ENCODE measurements at places on chromosomes 6 and 20.
A peak's percentile ranks its signal among the peaks of the same experiment; 100 is the strongest.

GRCh38 chr6:133313068-133313467 is 71.9 kb downstream of the EYA4 start:
- no peak for DNase-seq

DNA sequence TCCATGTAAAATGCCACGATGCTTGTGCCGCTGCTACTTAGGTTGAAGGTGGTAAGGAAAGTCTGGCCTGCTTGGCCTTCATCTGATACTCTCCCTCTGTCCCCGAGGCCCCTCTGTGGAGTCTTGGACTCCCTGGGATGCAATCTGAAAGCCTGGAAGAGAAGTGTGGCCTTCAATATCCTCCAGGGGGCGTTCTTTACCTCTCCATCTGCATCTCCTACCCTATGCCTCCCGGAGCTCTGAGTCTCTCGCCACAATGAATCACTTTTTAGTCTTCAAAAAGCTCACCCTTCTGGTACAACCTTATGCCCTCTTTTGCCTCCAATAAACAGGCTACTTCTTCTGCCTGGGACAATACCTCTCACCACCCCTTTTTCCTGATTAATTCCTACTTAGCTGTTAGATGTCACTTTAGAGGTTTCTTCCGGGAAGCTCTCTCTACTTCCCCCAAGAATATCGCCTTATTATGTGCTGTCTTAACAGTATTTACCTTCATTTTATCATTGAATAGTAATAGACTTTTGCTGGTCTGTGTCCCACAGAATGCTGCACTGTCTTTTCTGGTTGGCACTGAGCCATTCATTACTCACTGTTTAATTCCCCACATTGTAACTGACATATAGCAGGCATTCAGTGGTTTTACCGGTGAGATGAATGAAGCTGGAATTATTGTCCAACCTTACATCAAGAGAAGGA is 13.9 kb upstream of the ATG5 start:
- peak; percentile 58 for DNase-seq

GRCh38 chr6:163501026-163501425 is 86.5 kb downstream of the QKI start:
- DNase-seq = no peak

DNA sequence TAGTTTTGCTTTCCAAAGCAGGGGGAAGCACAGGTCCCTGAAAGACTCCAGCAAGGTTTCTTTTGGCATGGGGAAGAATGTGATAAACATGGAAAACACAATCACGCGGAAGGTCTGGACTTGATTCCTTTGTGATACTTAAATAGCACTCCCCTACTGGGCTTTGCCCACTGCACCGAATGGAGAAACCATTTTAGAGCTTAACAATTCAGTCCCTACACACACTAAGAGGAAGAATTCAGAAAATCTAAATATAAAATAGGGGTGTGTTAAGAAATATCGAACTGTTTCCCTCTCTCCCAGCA is 71.4 kb upstream of the NHSL1 start:
- no peak for DNase-seq

Data from CD4-positive, alpha-beta T cell treated with Interleukin-21 for 1 hour (primary cell).